ENCODE measurements at places on chromosomes 6 and 20.

GRCh38 chr20:59451641-59452040, 151.2 kb downstream of the EDN3 start:
- no peak for DNase-seq

- no peak for DNase-seq
Measured at GRCh38 chr6:24076011-24076410, 50.0 kb upstream of the NRSN1 start.

DNA sequence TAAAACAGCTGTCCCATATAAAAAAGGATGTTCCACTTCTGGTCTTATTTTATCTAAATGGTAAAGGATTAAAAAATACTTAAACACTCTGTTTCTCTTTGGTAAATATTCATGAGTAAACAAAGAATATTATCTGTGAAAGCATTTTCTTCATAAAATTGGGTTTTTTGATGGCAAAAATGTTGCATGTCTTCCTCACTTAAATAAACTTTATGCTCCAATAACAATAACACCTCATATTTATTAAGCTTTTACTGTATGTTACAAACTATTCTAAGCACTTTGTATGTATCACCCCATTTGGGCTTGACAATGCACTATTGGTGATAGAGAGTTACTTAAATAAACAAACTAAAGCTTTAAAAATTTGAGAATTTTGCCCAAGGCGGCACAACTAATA, 91.9 kb downstream of the PHIP start:
- no peak for DNase-seq

GRCh38 chr6:10414756-10415616, at the start of gene TFAP2A:
Gene TFAP2A, minus strand, starts transcription at chr6:10415074. Its CDS starts 83 bp downstream, at chr6:10414991.
- no peak for DNase-seq

- DNase-seq, result no peak
Measured at GRCh38 chr6:158766621-158767455, 52.3 kb downstream of the EZR start.

GRCh38 chr20:24657196-24657595, 187.8 kb downstream of the SYNDIG1 start:
- no peak for DNase-seq

GRCh38 chr6:82624251-82624650, 260.6 kb downstream of the TPBG start:
- no peak for DNase-seq

- no peak for DNase-seq
Measured at GRCh38 chr6:128482642-128483041, 37.8 kb downstream of the PTPRK start.
